ENCODE measurements at places on chromosomes 5 and 9. TPM values are rescaled to one million over a fixed set of nuclear protein-coding genes. Genes with fewer than 3 reads are reported as not detected.

DNA sequence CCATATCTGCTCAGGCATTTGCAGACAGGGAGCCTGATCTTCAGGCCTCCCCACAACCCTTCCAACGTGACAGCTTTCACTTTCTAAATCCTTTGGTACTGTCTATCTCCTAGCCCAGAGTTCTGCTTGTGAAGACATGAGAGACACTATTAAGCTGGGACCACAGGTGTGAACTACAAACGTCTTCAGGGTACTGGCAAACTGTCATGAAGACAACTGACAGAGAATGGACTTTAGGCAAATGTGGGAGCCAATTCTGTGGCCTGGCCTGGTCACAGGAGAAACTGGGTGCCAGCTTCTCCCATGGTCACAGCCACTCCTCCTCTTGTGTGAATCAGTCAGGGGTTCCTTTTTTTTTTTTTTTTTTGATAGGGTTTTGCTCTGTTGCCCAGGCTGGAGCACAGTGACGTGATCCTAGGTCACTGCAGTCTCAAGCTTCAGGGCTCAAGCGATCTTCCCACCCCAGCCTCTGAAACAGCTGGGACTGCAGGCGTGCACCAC, 10.4 kb downstream of the TRIM14 start:
- no peak for DNase-seq

- no peak for DNase-seq
These were observed 96.1 kb downstream of the NUDT12 start for GRCh38 chr5:103466495-103466894.

GRCh38 chr5:82821846-82822633, 255.2 kb downstream of the TMEM167A start:
- no peak for DNase-seq

DNA sequence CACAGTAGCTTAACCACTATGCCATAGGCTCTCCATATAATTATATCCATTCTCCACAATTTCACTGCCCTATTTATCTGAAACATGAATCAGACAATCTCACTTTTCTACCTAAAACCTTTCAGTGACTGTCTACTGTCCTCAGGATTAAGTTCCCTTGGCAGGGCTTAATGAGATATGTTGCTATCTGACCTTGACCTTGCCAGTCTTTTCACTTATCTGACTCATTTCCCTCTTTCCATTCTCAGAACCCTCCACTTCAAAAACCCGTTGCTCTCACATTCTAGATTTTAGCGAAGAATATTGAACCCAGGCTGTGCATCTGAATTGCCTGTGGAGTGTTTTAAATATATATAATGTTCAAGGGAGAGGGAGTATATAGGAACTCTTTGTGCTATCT, 452.1 kb upstream of the MPDZ start:
- no peak for DNase-seq

DNA sequence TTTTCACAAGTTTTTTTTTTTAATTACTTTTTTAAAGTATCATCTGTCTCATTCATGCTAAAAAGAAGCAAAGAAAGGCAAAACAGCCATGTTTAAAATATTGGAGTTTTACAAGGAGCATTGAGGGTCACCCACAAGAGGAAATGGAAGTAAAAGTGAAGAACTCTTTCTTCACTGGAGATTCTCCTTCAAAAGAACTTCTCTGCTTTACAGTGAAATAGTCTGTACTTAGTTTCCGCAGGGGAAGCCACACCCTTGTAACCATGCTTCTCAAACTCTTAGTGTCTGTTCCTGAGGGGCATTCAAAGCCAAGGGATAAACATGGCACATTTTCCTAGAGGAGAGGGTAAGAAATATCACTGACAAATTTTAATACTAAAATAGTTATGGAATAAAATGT, 8.6 kb downstream of the C9orf72 start:
- no peak for DNase-seq

DNA sequence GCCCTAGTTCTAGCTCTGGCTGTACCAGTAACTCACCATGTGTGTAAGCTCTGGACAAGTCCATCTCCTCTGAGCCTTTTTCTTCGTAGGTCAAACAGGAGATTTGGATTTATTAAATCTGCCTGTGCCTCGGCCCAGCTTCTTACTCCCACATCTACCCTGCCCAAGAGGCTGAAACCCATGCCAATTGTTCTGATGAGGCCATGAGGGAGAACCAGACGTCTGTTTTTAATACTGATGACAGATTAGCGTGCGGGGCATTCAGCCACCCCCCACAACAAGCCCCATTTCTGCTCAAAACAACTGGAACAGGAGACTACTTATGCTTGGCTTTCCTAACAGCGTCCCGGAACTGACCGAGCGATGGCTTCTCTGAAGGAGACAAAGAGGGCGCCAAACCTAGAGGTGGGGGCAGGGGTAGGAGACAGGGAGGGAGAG, 81.2 kb upstream of the TRIM32 start:
- DNase-seq: no peak

GRCh38 chr5:170508660-170509347, 5.0 kb downstream of the KCNIP1 start:
- DNase-seq: no peak

- DNase-seq: no peak
These were observed 50.4 kb upstream of the PTGS1 start for GRCh38 chr9:122320413-122320881.

GRCh38 chr9:19269582-19269981, 39.1 kb downstream of the DENND4C start:
- DNase-seq: no peak

GRCh38 chr5:83077662-83078261, 415 bp downstream of the XRCC4 start:
- no peak for DNase-seq

- DNase-seq: no peak
These were observed 22.8 kb upstream of the PANK3 start for GRCh38 chr5:168601972-168602371.

Gene CCDC152
- total RNA-seq: 0.06 TPM

Gene GHR
- 25.9 TPM for total RNA-seq

Gene F2RL2
- total RNA-seq: not detected

Gene C5orf22
- total RNA-seq: 8.5 TPM

Gene PCDHGA10
- total RNA-seq: 4.2 TPM

Gene FAM153A
- 0.37 TPM for total RNA-seq

Gene TEX48
- total RNA-seq: not detected

Gene PBX3
- total RNA-seq: 17.2 TPM

Gene GABRA6
- not detected for total RNA-seq

Measured in right lobe of liver (tissue), 6 donors.